Stomach (tissue), 19 donors: ENCODE measurements at places on chromosomes 3 and 15.

GRCh38 chr15:86690566-86690965 lies 610.9 kb downstream of the AGBL1 start:
- H3K27me3 ChIP-seq, result no peaks in the 10 kb centered on the region
- no peaks in the 10 kb centered on the region for H3K4me1 ChIP-seq
- no peak for DNase-seq
- no peak overlapping the region for H3K4me3 ChIP-seq
- H3K27ac ChIP-seq, result no peak overlapping the region

GRCh38 chr3:36817806-36818533 lies 53.6 kb upstream of the DCLK3 start:
- H3K27ac ChIP-seq, result no peak overlapping the region
- no peak overlapping the region for H3K4me3 ChIP-seq
- no peaks in the 10 kb centered on the region for H3K36me3 ChIP-seq
- no peaks in the 10 kb centered on the region for H3K27me3 ChIP-seq
- H3K4me1 ChIP-seq, result no peaks in the 10 kb centered on the region
- DNase-seq, result no peak

DNA sequence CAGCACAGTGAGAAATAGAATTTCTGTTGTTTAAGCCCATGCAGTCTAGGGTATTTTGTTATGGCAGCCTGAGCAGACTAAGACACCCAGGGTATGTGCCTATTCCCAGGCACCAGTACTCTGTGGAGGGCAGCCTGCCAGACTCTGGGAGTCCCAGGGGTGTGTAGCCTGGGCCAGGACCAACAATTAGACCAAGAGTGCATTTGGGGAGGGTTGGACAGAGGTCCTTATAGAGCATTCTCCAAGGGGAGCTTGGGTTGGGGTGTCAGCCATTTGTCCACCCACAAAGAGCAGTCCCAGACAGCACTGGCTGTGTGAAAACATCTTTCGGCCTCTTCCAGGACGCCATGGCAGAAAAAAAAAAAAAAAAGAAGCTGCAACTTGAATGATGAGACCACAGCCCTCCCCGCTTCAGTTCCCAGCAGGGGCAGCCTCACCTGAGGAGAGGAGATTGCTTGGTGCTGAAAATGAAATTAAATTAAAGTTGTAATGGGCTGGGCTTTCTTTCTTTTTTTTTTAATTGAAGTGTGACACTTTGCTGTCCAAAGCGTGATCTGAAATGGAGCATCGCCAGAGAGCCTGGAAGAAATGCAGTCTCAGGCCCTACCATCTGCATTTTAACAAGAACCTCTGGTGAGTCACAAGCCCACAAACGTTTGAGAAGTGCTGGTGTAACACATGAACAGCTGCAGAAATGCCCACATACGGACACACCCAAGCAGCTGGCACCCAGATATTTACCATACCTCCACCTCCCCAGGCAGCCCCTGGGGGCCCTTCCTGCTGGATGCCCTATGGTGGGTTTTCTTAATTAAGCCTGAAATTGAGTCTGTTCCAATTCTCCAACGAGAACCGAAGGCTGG lies 21.3 kb upstream of the CAV3 start:
- no peak for DNase-seq
- H3K27me3 ChIP-seq, result no peaks in the 10 kb centered on the region
- H3K4me1 ChIP-seq, result peaks cover 10% of the 10 kb centered on the region
- H3K4me3 ChIP-seq, result no peak overlapping the region
- H3K36me3 ChIP-seq, result no peaks in the 10 kb centered on the region

DNA sequence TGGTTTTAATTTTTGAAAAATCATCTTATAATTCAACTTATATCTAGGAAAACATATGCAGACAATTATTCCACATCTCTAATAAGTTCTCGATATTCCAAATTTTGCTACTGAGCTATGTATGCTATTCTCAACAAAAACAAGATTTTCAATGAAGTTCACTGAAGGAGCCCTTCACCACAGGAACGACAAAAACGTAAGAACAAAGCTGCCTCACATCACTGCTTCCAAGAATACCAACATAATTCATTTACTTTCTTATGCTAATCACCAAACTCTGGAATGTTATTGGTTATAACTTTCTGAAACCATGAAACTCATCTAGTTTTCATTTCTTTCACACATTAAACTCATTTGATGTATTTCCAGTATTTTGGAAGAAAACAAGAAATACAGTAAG lies 49.7 kb downstream of the GNB4 start:
- DNase-seq, result no peak
- no peak overlapping the region for H3K4me3 ChIP-seq
- H3K4me1 ChIP-seq, result no peaks in the 10 kb centered on the region
- H3K27me3 ChIP-seq, result no peaks in the 10 kb centered on the region

- no peak overlapping the region for H3K27ac ChIP-seq
- no peaks in the 10 kb centered on the region for H3K27me3 ChIP-seq
- no peak for DNase-seq
- H3K36me3 ChIP-seq, result no peaks in the 10 kb centered on the region
- no peak overlapping the region for H3K4me3 ChIP-seq
- H3K4me1 ChIP-seq, result no peaks in the 10 kb centered on the region
Observed at GRCh38 chr3:40801284-40801741, 276.6 kb downstream of the ZNF621 start.

- no peak overlapping the region for H3K4me3 ChIP-seq
- DNase-seq, result peak; percentile 88
- H3K27ac ChIP-seq, result no peak overlapping the region
- no peaks in the 10 kb centered on the region for H3K4me1 ChIP-seq
Observed at GRCh38 chr15:62254137-62254934, 89.3 kb upstream of the C2CD4B start.

- H3K27ac ChIP-seq, result no peak overlapping the region
- DNase-seq, result no peak
- no peaks in the 10 kb centered on the region for H3K27me3 ChIP-seq
- no peaks in the 10 kb centered on the region for H3K36me3 ChIP-seq
- H3K4me1 ChIP-seq, result peaks cover 11% of the 10 kb centered on the region
- H3K4me3 ChIP-seq, result no peak overlapping the region
Observed at GRCh38 chr15:90124507-90124906, 22.2 kb upstream of the IDH2 start.

- peaks cover under 1% of the 10 kb centered on the region for H3K4me1 ChIP-seq
- H3K27ac ChIP-seq, result no peak overlapping the region
- no peaks in the 10 kb centered on the region for H3K36me3 ChIP-seq
- no peak for DNase-seq
- H3K4me3 ChIP-seq, result no peak overlapping the region
- H3K27me3 ChIP-seq, result no peaks in the 10 kb centered on the region
Observed at GRCh38 chr3:114691871-114692270, 398.0 kb downstream of the TIGIT start.

DNA sequence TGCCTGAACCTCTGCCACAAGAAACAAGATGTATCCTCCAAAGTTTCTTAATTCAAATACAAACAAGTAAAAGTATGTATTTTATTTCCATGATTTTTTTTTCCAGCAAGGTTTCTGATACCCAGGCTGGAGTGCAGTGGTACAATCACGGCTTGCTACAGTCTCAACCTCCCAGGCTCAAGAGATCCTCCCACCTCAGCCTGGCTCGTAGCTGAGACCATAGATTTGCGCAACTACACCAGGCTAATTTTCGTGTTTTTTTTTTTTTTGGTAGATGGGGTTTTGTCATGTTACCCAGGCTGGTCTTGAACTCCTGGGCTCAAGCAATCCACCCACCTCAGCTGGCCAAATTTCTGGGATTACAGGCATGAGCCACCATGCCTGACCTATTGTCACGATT lies 12.2 kb upstream of the VEPH1 start:
- H3K27me3 ChIP-seq, result no peaks in the 10 kb centered on the region
- no peak overlapping the region for H3K27ac ChIP-seq
- H3K4me1 ChIP-seq, result no peaks in the 10 kb centered on the region
- no peak overlapping the region for H3K4me3 ChIP-seq
- DNase-seq, result no peak
- H3K36me3 ChIP-seq, result no peaks in the 10 kb centered on the region

DNA sequence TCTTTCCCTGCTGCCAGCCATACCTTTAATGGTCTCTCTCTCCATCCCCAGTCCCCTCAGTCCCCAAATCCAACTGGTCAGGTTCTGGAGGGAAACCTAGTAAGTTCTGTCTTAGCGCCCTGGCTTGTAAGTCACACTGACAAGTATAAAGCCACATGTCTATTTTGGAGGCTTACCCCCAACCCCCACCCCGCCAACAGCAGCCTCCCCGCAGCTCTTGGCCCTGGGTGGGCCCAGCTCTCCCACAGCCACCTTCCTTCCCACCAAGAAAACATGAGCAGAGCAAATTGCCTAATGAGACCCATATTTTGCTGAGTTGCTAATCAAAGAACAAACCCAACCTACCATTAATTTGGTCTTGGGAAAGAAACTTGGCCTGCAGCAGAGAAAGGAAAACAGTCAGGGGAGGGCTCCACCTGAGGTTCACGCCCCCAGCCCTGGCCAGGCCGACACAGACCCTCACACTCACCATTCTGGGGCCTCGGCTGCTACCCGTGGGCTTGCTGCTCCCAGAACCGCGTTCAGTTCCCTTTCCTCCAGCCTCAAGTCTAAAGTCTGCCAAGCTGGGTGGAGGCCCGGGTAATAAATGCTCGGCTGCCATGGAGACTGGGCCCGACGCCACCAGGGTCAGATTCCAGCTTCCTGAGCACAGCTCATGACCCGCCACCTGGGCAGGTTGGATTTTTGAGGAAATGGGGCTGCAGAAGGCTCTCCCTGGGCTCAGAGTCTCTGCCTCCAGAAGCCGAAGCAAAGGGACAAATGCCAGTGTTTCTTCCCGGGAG lies at the start of gene CALML4:
Gene CALML4 (minus strand): TSS at position 557 of the 782 bp plus-strand sequence. CDS start 85 bp downstream, at position 472.
- H3K4me1 ChIP-seq, result peaks cover 38% of the 10 kb centered on the region
- H3K27ac ChIP-seq, result peak within 1 kb of the TSS; percentile 34
- peak; percentile 93 for DNase-seq
- H3K27me3 ChIP-seq, result no peaks in the 10 kb centered on the region
- H3K4me3 ChIP-seq, result peak within 1 kb of the TSS; percentile 40
- peaks cover 7% of the 10 kb centered on the region for H3K36me3 ChIP-seq

DNA sequence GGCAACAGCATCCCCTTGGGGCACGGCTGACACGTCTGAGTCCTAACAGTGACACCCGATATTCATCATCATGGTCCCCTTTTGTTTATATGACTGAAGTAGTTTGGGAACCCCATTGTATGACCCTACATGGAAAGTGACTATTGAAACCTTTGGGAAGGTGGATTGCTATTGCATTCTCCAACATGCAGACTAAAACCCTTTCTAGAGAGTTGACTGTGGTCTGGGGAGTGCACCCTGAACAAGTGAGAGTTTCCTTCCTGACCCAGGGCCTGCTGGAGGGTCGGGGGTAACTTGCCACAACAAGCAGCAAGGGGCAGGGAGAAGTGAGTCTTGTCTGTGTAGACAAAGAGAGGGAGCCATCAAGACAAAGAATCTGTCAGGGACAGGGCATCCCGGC lies 54.4 kb downstream of the ISG20 start:
- H3K27ac ChIP-seq, result no peak overlapping the region
- no peak overlapping the region for H3K4me3 ChIP-seq
- H3K4me1 ChIP-seq, result no peaks in the 10 kb centered on the region
- no peaks in the 10 kb centered on the region for H3K36me3 ChIP-seq

DNA sequence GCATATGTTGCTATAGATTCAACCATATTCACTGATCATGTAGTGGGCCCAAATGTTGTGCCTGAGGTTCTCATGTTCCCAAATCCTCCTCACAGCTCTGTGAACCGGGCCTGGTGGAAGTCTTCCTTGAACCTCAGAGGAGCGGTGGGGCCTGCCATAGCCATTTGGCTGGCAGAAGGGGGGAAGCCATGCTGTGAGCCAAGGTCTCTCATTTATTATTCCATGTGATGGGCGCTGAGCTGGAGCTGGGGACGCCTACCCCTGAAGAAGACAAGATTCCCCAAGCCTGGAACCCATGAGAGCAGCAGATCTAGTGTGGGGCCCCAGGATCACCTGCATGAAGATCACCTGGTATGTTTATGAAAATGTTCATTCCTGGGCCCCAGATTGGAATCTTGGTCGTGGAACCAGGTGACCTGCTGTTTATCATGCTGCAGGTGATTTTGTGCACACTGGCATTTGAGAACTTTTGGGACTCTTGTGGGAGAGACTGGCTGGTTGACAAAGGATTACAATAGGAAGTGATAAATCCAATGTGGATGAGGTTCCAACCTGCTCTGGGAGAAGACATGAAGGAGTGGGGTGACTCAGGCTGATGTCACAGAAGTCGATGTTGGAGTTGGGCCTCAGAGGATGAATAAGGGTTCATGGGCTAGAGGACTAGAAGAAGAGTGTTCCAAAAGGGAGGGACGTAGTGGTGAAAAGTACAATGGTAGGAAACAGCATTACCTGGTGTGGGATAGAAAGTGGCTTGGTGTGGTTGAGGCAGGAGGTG lies 102.1 kb downstream of the ASB7 start:
- no peaks in the 10 kb centered on the region for H3K4me1 ChIP-seq
- no peak overlapping the region for H3K4me3 ChIP-seq
- H3K27me3 ChIP-seq, result no peaks in the 10 kb centered on the region
- no peak overlapping the region for H3K27ac ChIP-seq
- no peaks in the 10 kb centered on the region for H3K36me3 ChIP-seq
- no peak for DNase-seq

- H3K4me3 ChIP-seq, result peak overlapping the region; percentile 88
- H3K27ac ChIP-seq, result peak overlapping the region; percentile 98
- H3K27me3 ChIP-seq, result no peaks in the 10 kb centered on the region
- peaks cover 3% of the 10 kb centered on the region for H3K36me3 ChIP-seq
Observed at GRCh38 chr3:184710870-184711492, 883 bp downstream of the MAGEF1 start.

DNA sequence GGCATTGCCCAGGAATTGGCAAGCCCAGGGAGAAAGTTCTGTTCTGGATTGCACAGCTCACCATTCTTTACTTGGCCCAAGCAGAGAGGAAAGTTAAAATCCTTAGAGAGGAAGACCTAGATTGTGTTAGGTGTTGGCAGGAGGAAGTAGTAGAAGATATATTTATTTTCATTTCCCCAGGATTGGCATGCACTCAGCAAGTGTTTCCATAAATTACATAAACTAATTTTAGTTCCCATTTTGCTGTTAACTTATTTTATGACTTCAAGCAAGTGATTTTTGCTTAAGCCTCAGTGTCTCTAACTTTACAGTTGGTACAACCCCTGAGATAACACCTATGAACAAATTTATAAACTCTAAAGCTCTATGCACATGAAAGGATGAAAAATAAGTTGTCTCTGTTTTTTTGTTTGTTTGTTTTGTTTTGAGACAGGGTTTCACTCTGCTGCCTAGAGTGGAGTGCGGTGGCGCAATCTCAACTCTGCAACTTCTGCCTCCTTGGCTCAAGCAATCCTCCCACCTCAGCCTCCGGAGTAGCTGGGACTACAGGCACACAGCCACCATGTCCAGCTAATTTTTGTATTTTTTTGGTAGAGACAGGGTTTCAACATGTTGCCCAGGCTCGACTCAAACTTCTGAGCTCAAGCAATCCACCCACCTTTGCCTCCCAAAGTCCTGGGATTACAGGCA lies 31.2 kb upstream of the TOP2B start:
- no peaks in the 10 kb centered on the region for H3K36me3 ChIP-seq
- H3K27me3 ChIP-seq, result no peaks in the 10 kb centered on the region
- no peak overlapping the region for H3K4me3 ChIP-seq
- no peak for DNase-seq
- no peak overlapping the region for H3K27ac ChIP-seq

- no peaks in the 10 kb centered on the region for H3K27me3 ChIP-seq
- H3K36me3 ChIP-seq, result peaks cover 27% of the 10 kb centered on the region
- DNase-seq, result no peak
- no peak overlapping the region for H3K4me3 ChIP-seq
- no peak overlapping the region for H3K27ac ChIP-seq
Observed at GRCh38 chr3:49388289-49388820, 23.4 kb downstream of the RHOA start.

GRCh38 chr3:156356537-156357363 lies 198.2 kb downstream of the SSR3 start:
- no peak overlapping the region for H3K27ac ChIP-seq
- no peaks in the 10 kb centered on the region for H3K36me3 ChIP-seq
- no peak for DNase-seq
- H3K4me3 ChIP-seq, result no peak overlapping the region

GRCh38 chr3:185632996-185633395 lies 46.9 kb downstream of the SENP2 start:
- no peak overlapping the region for H3K27ac ChIP-seq
- H3K27me3 ChIP-seq, result no peaks in the 10 kb centered on the region
- peaks cover 10% of the 10 kb centered on the region for H3K4me1 ChIP-seq
- no peak for DNase-seq
- peaks cover 40% of the 10 kb centered on the region for H3K36me3 ChIP-seq
